ENCODE measurements at places on chromosomes 4 and X.

DNA sequence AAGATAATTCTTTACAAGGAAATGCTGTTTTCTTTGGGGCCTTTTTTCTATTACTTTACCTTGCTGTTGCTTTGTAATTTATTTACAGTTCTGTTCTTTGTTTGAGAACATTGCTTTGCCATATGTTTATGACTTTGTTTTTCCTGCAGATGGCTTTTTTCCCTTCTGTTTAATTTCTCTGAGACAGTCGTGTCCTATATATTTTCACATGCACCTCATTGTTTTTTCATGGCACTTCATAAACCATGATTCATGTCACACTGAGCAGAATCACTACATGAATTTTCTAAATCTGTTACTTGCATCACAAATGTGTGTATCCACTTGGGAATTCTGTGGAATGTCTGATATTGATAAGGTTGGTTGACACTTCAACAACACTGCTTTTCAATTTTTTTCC lies 33.0 kb upstream of the PNPLA4 start:
- no peak for DNase-seq

DNA sequence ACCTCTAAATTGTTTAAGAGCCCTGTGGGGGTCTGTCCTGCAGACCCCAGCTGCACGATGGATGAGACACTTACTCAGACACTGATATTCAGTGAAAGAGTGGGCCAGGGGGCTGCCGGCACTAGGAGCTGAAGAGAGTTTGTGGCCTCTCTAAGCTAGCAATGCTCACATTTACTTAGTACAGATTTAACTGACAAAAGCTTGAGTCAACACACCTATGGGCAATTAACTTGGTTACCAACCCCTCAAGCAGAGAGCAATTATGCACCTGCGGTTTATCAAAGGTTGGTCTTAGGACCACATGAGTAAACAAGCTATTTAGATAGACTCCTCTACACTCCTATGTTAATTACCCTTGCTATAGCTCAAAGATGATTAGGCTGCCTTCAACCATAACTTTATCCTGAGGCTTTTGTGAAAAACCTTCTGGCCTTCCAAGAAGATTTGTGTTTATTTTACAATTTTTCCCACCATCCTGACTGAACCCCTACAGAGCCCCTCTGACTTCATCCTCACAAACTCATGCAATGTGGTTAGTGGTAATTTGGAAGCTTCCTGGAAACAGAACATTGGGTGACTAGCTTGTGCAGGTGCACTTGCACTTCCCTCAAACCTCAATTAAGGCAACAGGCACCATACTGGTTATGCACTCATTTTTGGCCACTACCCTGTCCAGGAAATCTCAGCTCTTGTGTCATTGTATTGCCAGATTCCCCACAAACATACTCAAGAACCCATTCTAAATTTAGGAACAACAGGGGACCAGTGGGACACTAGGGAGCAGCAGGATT lies 234.4 kb upstream of the ITM2A start:
- no peak for DNase-seq

- no peak for DNase-seq
Observed at GRCh38 chr4:38855466-38855865, 1.2 kb downstream of the TLR6 start.

DNA sequence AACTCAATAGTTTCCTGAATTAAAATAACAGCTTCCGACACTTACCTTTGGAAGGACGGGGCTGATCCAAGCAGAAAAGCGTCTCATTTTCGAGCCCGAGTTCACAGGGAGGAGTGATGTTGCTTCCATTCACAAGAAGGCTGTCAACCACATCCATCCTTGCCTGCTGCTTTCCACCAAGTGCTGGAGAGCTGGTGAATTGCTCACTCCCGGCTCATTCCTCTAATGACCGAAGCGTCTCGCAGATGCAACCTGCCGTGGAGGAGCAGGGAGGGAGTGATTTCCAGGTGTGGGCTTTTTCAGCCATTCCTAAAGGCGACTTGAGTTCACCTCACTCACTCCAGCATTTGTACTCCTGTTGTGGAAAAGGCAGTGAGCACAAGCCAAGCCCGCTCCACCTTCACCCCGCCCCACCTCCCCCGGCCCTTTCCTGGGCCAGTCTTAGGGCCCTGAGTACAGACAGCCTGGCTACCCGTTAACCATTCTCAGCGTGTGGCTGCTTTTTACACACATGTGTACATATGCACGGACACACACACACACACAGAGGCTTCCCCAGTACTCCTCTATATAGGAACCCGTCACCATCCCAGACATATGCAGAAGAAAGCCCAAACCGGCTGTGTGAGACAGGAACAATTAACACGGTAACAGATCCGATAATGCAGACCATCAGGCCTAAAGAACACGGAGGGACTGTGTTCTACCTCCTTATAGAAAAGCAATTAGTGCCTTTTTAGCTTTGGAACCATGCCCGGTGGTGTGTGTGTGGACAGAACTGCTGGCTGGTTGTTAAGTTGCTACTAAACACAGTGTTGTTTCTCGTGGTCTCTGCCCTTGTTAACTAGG lies at the start of gene CCKAR:
Gene CCKAR, minus strand, starts transcription at position 374 of the 849 bp plus-strand sequence. Its CDS starts 217 bp downstream, at position 157.
- DNase-seq: no peak

DNA sequence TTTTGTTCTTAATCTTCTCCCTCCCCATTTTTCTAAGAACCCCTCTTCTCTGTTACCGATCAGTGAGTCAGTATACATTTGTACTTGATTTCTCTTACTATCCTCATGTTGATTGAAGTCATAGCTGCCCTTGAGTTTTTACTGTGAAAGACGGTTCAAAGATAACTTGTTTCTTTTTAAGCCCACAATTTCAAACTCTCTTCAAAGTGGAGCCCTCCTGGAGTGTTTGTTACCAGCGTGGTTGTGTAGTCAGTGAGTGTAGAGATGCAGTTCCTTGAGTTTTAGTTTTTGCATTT lies 7.9 kb downstream of the PPP1R3F start:
- DNase-seq: no peak

DNA sequence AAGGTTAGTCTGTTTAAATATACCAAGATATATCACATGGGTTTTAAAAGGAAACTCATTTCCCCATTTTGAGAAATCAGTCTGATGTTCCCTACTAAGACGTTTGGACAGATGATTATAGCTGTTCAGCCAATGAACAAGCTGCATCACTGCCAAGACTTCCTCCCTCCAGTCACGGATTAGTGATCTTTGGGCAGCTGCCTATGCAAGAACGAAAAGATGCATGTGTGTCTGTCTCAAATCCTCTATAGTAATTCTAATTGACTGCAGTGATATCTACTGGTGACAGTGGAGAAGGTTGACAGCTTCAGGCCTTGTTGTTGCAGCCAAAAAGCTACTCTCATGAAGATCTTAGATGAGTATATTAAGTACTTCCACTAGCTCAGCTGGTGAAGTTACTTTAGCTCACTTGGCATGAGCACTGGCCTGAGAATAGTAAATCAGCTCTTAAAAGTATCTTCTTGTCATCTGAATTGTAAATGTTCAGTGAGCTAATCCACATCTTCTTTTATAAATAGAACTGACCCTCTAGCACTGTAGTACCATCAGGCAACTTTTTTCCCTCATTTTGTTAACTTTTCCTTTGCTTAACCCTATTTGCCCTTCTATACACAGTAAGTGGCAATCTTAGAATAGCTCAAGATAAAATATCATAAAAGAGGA lies 134.5 kb upstream of the PCDH10 start:
- DNase-seq: no peak

GRCh38 chr4:138977524-138977923 lies 38.1 kb upstream of the NOCT start:
- DNase-seq: no peak

DNA sequence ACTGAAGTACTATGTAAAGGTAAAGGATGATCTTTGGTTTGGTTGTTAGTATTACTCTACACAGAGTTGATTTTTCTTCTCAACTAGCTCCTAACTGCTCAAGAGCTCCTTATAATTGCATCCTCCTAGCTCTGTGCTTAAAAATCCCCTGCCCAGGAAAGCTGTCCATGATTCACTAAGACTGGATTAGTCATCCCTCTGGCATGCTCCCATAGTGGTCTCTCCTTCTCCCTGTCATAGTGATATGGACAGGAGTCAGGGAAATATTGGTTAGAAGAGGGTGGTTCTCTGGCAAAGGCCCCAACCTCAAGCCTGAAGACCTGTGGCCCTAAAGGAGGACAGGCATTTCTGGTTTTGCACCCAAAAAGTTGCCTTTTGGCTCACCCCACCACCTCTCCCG lies 242.3 kb upstream of the KCNIP4 start:
- no peak for DNase-seq

GRCh38 chr4:168643111-168643795 lies 146.4 kb downstream of the PALLD start:
- no peak for DNase-seq

- no peak for DNase-seq
Observed at GRCh38 chrX:94400488-94400887, 726.5 kb downstream of the FAM133A start.

DNA sequence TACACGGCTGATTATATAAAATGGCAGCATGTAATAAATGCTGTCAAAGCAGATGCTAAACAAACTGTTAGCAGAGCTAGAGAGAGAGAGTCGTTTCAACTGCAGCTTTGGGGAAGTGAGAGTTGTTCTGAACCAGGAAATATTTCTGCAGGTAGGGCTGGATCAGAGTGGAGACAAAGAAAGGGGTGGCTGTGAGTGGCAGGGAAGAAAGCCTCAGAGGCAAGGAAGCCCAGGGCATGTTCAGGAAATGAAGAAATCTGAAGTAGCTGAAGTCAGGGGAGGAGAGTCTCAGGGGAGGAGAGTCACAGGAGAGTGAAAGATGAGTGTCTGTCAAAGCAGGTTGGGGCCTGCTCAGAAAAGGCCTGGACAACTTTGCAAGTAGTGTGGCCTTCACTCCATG lies 48.4 kb upstream of the RPS6KA3 start:
- no peak for DNase-seq

- no peak for DNase-seq
Observed at GRCh38 chr4:73589261-73589847, 30.9 kb downstream of the RASSF6 start.

DNA sequence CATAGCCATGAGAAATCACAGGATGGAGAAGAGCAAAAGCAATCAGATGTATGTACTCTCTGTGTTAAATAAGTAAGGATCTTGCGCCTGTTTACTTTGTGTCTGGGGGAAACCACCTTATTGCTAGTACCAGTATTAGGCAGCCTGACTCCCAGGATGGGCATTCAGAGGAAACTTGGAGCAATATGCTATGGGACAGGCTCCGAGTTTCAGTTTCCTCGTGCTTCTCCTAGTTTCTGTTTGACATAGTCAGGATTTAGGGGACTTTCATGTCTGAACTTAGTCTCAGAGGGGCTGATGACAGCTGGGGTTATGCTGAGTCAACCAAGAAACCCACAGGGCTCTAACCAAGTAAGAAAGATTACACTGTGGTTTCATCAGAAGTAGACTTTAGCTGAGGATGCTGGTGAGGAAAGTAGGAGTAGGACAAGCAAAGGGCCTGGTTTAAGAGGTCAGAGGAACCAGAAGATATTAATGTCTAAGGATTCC lies 13.5 kb downstream of the NSUN7 start:
- DNase-seq: no peak

- DNase-seq: no peak
Observed at GRCh38 chr4:122606364-122607043, 14.4 kb downstream of the IL21 start.

- DNase-seq: no peak
Observed at GRCh38 chr4:6189511-6189910, 10.8 kb downstream of the JAKMIP1 start.

GRCh38 chrX:110159865-110160264 lies 157.0 kb downstream of the TMEM164 start:
- no peak for DNase-seq

DNA sequence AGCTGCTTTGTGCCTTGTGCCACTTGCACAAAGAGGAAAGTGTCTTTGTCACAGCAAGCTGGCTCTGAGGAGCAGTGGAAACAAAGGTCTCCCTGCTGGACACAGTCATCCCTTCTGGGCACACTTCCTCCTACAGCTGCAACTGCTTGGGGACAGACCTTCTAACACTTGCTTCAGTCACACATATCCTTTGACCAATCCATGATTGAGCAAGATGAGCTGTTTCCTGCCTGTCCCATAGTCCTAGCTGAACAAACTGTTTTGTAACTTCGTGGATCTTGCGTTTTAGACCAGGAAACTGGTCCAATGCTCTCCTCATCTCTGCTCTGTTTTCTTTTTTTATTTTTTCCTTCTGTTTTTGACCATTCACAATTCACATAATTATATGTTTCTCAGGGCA lies 98.5 kb downstream of the RRAGB start:
- no peak for DNase-seq

GRCh38 chrX:70009970-70010369 lies 39.8 kb downstream of the AWAT2 start:
- no peak for DNase-seq

DNA sequence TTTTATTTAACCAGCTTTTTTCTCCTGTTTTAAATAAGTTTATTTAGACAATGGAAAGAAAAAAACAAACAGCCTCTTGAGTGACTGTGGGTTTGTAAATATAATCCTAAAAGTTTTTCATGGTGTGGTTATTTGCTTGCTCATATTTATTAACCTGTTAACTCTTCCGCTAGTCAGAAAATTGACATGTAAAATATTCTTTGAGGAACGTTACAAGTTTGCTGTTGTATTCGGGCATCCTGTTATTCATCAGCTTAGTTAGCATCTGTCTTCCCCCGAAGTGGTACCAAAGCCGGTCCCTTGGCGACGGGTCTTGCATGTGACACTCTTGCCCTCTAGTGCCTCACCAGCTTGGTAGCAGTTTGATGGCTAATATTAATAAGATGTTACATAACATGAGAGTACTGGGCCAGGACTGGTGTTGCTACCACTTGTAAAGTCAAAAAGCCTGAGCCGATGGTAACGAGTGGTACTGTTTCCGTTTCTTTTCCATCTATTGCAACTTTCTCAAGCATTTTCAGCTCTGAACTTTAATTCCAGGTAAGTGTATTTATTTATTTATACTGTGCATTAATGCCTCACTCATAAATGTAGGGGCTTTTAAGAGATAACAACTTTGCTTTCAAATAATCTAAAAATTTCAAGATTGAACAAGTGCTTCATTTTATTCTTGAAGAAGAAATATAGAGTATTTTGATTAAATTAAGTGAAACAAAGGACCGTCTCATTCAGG lies at the start of gene NDST3:
Gene NDST3, plus strand, starts transcription at position 434 of the 733 bp plus-strand sequence. CDS start 19,425 bp downstream, outside the sequence.
- DNase-seq: no peak

DNA sequence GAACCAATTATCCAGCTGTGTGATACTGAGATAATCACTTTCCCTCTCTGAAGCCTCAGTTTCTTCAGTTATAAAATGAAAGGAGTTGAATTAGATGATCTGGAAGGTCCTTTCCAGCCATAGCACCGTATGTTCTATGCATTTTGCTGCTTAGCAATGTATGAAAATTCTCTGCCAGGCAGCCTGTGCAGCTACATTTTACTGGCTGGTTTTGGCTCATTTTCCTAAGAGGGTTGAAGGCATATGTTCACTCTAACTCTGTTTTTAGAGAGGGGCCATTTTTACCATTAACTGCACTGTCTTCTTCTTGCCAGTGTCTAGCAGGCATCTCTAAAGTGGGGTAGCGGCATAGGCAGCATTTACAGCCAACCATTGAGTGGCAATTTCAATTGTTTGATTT lies 26.1 kb downstream of the TRPC5 start:
- DNase-seq: no peak

GRCh38 chr4:148850257-148850995 lies 408.2 kb upstream of the NR3C2 start:
- no peak for DNase-seq

Measured in stimulated activated CD8-positive, alpha-beta memory T cell treated with anti-CD3 and anti-CD28 coated beads, Interleukin-4, amount 100 ng/mL, for 24 hours (primary cell).